HuH-7 (cell line): ENCODE measurements at places on chromosomes 12 and 14.
A peak's percentile ranks its signal among the peaks of the same experiment; 100 is the strongest.

DNA sequence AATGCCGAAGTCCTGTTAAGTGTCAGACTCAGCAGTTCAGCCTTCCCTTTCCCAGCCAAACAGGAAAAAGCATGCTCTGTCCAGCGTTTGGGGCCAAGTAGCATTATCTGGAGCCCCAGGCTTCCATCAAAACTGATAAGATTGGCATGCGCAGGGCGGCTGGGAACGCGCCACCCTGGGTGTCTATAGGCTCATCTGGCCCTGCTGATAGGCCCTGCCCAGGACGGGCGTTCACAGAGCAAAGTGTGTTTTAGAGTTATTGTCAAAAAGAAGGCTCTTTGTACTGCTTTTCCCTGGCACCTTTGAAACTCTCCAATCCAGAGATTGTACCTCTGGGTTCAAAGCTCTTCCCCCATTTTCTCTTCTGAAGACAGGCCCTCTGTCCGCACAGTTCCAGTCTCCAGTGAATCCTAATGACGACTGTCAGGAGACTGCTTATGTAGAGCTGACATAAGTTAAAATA is at the start of gene ART4:
TSS of gene ART4 (minus strand) at position 102 of the 463 bp plus-strand sequence. CDS start 413 bp downstream, outside the sequence.
- DNase-seq, result no peak

- no peak for DNase-seq
These were observed 814.5 kb downstream of the RPS29 start for GRCh38 chr14:48771717-48772116.

DNA sequence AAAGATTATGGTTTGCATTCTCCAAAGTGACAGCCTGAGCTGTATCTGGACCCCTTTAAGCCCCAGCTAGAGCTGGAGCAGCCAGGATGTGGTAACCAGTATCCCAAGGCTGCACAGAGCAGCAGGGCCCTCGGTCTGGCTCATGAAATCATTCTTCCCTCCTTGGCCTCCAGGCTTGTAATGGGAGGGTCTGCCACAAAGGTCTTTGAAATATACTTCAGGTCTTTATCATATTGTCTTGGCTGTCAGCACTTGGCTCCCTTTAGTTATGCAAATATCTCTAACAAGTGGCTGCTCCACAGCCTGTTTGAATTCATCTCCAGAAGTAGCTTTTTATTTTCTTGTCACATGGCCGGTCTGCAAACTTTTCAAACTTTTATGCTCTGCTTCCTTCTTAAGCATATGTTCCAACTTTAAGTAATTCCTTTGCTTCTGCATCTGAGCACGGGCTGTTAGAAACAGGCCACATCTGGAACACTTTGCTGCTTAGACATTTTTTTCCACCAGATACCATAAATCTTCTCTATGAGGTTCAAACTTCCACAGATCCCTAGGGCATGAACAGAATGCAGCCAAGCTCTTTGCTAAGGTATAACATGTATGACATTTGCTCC is 663.4 kb upstream of the MIS18BP1 start:
- no peak for DNase-seq

DNA sequence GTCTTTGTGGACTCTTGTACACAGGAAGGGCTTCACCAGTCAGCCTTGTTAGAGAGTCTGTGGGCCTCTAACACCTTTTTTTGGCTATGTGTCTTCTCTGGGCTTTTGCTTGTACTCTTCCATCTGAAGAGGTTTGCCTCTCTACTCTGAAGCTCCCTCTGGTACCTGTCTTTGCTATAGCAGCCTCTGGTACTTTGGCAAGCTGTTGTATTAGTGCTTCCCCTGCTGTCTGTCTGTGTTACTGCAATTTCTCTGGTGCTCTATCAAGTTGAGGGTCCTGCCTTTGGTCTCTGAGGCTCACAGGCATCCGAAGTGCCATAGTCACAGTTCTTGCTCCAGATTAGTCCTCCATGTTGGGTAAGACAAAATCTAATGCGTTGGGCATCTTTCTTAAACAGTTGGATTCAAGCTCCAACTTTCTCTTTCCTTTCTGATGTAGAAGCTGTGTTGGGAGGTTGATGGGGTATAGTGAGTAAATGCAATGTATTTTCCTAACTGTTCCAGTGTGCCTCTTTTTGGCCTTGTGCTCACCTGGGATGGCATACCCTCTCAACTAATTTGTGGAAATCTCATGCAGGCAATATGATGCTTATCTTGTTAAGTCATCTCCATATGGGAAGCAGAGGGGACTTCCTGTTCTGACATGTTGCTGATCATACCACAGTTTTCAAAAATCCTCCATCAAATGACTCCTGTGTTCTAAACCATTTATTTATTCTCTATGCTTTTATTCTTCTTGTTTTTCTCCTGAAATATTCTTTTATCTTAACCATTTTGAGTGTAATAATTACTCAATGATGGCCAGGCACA is 88.8 kb downstream of the ATF7IP start:
- peak; percentile 58 for DNase-seq

- no peak for DNase-seq
These were observed 13.9 kb downstream of the ASPG start for GRCh38 chr14:104099096-104100041.

DNA sequence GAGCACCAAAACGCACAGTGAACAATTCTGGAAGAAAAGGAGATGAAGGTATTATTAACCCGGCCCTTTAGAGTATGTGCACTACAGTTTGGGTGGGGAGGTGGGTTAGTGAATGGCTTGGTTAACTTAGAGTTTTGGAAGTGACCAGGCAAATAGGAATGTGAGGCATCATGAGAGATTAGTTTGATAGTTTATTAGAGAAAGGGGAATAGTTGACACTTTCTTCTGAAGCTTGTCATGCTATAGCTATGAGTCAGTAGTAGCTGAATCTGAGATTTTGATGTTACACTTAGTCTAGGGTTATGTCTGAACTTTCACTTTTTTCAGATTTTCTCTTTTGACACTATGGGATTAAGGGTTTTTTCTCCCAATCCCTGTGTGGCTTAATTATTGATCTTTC is 567.2 kb downstream of the SNAPC1 start:
- no peak for DNase-seq

DNA sequence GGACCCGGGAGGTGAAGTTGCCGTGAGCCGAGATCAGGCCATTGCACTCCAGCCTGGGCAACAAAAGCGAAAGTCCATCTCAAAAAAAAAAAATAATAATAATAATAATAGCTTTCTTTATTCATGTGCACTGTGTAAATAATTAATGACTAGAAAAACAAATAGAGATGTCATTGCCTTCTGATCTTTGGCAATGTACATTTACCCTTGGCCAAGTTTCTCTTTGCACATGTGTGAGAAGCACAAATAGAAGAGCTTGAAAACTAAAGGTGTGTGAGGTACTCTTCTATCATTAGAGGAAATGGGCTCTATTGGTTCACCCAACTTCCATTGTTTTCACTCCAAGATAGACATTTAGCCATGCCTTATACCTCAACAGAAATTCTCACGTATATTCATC is 170.1 kb upstream of the PDZRN4 start:
- no peak for DNase-seq

DNA sequence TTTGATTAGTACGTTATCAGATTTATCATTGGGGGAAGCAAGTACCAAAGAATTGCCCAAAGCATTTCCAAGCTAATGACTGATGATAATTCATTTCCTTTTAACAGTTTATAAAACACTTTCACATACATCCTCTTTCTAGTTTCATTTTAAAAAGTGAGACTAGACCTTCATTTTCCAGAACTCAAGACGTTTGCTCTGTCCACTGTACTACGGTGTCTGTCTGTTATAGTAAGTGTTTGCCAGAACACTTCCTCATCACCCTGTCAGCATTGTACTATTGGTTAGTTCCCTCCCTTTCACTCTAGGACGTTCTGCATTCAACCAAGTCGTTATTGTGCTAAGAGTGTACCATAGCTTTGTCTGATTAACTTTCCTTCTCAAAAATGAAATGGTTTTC is 81.7 kb upstream of the TMEM263 start:
- DNase-seq, result no peak

- DNase-seq, result no peak
These were observed 129.9 kb upstream of the PDZRN4 start for GRCh38 chr12:41058266-41058665.

- DNase-seq, result no peak
These were observed 57.3 kb downstream of the FLRT2 start for GRCh38 chr14:85587151-85587711.

- peak; percentile 47 for DNase-seq
These were observed 27.4 kb upstream of the GUCY2C start for GRCh38 chr12:14723763-14724162.

- DNase-seq, result no peak
These were observed 25.9 kb downstream of the TRIM9 start for GRCh38 chr14:51069055-51069454.

DNA sequence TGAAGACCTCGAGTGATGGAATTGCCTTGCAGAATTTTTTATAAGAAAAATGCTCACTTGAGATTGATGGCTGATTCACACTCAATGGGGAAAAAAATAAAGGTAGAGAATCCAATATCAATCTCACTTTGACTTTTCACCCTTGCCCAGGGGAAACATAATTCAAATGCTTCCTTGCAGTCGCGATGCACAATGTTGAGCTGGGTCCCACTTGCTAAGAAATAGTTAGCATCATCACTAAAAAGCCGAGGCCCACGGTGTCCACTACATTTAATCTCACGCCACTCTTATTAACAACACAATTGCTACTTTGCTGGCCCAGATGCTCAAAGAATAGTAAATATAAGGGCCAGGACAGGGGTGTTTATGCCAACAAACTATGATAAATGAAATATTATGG is 223.4 kb downstream of the SPTSSA start:
- DNase-seq, result no peak

GRCh38 chr14:77264466-77265186 is 6.4 kb downstream of the NGB start:
- no peak for DNase-seq

- no peak for DNase-seq
These were observed 579 bp upstream of the RNASE1 start for GRCh38 chr14:20803223-20803622.

- DNase-seq, result no peak
These were observed 46.9 kb downstream of the CHGA start for GRCh38 chr14:92969871-92970270.

DNA sequence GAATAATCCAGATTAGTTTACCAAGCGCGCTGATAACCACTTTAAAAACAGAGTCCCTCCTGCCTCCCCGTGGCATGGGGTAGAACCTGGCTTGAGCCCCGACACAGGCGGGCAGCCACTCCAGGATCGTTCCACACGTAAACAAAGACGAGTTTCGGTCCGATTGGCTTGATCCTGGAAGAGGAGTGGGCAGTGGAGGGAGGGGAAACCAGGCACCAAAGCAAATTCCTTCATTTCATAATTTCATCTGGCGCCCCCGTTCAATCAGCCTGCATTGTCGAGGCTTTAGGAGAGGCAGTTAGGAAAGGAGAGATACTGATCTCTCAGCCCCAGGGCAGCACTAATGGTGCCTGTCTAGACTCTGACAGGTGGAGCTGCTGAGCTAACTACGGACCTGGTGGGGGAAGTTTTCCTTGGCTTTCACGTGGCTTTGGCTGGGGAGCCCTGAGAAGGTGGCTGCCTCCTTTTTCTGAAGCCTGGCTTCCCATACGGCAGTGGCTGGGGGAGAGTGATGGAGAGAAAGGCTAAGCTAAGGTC is 751 bp upstream of the GPRC5A start:
- peak; percentile 57 for DNase-seq

DNA sequence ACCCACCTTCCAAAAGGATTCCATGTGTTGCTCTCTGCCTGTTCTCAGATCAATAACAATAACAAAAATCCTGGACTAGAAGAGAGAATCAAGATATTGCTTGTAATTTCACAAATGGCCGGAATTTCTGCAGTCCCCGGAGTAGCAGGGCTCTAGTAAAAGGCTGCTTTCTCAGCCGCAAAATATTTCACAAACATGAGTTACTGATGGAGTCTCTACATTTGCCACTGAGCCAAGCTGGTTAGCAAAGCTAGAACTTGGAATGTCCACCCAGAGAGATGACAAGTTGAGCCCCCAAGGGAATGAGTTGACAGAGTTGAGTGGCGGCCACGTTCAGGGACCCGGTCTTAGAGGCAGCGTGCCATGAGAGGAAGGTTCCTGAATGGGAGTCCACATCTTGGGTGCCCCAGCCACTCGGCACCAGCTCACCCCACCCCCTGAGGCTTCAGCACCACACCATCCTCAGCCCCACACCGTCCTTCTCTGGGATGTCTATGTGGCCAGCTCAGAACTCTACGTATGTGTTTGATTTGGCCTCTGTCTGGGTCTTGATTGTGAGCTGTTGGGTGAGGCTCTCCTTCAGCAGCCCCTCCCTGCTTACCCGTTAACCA is 15.9 kb downstream of the FBLN5 start:
- no peak for DNase-seq

DNA sequence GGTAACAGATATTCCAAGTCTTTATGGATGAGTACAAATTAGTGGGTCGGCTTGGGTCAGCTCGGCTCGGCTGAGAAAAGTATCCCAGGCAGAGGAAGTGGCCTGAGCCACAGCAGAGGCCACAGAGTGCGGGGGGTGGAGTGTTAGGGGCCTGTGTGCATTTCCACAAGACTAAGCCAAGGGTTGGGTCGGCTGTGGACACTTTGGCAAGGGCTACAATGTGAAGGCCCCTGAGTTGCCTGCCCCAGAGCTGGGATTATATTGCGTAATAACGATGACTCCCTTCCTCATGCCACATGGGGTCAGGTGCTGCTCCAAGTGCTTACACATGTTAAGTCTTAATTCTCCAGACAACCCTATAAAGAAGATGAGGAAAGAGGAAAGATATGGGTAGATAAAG is 11.4 kb downstream of the EVL start:
- DNase-seq, result no peak

DNA sequence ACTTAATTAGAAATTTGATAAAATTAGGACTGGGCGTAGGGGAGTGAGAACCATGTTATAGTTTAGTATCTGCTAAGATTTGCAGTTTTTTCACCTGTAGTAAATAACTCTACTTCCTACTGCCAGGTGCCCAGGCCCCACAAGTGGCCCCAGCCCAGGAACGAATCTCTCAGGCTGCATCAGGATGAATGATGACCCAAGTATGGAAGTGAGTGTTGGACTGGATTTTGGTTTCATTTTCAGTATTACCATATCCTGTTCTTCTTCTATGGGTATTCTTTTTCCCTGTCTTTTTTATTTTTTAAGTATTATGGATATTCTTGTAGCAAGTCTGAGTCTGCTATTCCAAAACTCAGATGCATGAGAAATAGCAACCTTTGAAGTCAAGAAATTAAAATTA is 120.3 kb upstream of the BCAT1 start:
- DNase-seq, result no peak

DNA sequence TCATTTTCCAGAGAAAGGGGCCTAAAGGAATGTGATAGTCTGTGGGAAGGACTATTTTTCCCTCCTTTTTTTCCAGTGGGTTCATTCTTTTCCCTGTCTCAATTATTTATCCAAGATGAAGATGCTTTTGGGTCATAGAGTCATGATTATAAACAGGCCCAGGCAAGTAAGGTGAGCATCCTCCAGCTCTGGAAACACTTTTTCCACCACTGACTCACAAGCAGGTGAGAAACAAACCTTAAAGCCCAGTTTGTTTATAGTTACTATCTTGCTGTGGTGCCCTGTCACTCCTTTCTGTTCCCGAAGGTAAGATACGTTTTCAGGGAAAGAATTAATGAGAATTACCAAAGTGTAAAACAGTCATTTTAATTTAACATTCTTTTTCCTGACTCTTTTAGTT is 107.7 kb upstream of the IFNG-AS1 start:
- no peak for DNase-seq
